ENCODE measurements at places on chromosomes 4 and X. TPM values are rescaled to one million over a fixed set of nuclear protein-coding genes. Genes with fewer than 3 reads are reported as not detected.

RTL9 gene
- total RNA-seq: 0.13 TPM

PLP2 gene
- 21.6 TPM for total RNA-seq

CCDC160 gene
- 0.07 TPM for total RNA-seq

TMEM129 gene
- total RNA-seq: 56.2 TPM

CHM gene
- total RNA-seq: 22.4 TPM

TEC gene
- total RNA-seq: 0.20 TPM

IL13RA2 gene
- total RNA-seq: 102 TPM

TCEANC gene
- 2.7 TPM for total RNA-seq

CPXCR1 gene
- not detected for total RNA-seq

TEX28 gene
- total RNA-seq: not detected

SPANXC gene
- total RNA-seq: not detected

All from smooth muscle cell of the pulmonary artery (primary cell).